Effector CD4-positive, alpha-beta T cell (primary cell): ENCODE measurements at places on chromosomes 2 and 18.

DNA sequence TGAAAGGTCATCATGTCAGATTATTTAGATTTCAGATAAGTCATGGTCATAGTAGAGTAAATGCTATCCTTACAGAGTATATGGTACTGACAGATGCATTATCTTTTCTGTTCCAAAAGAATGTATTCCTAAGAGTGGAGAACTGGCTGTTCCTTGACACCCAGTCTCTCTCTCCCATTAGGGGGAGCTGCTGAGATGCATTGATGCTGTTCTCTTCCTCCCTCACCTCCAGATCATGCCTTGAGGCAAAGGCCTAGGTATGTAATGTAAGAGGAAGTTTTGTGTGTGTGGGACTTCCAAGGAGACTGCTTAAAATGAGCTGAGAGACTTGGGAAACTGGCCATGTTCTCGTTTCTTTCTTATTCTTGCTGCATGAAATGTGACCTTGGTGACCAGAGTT lies 979.5 kb upstream of the CELF4 start:
- no peak for DNase-seq

- DNase-seq = no peak
Observed at GRCh38 chr18:51028201-51028805, 1.7 kb upstream of the SMAD4 start.

DNA sequence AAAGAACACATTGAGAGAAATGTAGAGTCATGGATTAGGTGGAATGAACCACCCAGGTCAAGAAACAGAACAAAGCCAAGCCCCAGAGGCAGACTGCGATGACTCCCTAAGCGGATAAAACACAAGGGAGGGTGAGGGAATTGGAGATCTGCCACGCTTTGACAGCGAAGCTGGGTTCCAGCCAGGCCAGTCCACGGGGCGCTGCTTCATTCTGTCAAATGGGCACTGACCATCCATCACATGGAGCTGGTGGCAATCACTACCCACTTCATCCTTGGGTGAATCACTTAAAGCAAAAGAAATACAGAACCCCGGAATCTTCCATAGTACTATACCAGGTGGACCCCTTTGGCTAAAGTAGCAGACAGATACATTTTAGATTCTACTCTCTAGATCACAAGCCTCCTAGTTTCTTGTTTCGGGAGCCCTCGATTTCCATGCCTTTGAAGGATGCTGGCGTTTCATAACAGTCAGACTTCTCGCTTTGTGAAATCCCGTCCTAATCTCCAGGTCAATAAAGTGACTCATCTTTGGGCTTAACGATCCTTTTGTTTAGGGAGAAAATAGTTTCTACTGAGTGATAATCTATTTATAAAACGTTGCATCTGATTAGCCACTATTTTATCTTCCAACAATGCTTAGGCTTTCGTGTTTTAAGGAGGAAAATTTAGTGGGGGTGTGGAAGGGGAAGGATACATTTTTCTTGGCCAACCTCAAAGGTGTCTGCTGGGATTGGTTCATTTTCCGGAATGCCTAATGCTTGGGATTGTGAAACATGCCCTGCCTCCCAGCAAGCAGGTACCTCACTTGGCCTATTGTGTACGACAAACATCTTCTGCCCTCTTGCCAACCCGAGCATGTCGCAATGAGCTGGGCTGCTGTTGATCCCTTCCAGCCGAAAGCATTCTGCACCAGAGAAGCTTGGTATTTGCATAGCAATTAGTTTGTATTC lies 44.1 kb upstream of the HDAC4 start:
- DNase-seq = no peak

GRCh38 chr18:32771871-32772580 lies 797 bp downstream of the KLHL14 start:
- no peak for DNase-seq

GRCh38 chr18:32425466-32425865 lies 45.2 kb downstream of the GAREM1 start:
- no peak for DNase-seq
